ENCODE measurements at places on chromosomes 6 and 20.

DNA sequence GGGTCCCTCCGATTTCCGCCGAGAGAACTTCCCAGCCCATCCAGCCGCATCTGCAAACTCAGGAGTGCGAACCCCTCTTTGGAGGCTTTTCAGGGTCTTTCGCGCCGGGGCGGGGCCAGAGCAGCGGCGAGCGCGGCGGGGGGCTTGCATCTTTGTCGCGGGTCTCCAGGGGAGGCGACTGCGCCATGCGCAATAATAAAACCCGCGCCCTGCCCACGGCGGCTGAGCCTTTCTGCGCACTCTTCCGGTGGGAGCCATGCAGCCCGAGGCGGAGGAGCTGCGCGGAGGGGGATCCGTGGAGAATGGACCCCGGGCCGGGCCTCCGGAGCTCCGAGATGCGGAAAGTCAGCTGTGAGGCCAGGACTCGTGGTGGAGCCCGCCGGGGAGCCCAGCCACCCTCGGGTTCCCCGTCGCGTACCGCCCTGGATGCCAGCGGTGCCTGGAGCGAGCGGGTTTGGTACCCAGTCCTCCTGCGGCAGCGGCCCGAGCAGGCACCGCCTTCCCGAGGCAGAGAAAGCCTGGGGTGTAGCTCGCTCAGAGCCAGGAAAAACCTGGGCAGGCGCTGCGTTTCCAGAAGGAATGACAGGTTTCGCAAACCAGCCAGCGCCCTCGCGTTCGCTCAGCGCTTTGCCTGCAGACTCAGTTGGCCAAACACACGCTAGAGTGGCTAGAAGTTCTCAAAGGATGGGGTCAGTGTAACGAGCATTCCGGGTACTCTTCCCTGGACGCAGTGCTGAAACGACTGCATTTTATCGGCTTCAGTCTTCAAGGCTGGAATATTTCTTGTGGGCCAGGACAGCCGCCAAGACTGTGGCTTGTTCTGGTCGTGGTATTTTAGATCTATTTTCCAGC is 1.2 kb downstream of the AKAP12 start:
- peak; percentile 46 for DNase-seq

- DNase-seq = peak; percentile 18
Measured at GRCh38 chr6:152723398-152723797, 25.7 kb downstream of the MYCT1 start.

GRCh38 chr6:43287717-43288679 is 10.1 kb upstream of the SLC22A7 start:
- no peak for DNase-seq

DNA sequence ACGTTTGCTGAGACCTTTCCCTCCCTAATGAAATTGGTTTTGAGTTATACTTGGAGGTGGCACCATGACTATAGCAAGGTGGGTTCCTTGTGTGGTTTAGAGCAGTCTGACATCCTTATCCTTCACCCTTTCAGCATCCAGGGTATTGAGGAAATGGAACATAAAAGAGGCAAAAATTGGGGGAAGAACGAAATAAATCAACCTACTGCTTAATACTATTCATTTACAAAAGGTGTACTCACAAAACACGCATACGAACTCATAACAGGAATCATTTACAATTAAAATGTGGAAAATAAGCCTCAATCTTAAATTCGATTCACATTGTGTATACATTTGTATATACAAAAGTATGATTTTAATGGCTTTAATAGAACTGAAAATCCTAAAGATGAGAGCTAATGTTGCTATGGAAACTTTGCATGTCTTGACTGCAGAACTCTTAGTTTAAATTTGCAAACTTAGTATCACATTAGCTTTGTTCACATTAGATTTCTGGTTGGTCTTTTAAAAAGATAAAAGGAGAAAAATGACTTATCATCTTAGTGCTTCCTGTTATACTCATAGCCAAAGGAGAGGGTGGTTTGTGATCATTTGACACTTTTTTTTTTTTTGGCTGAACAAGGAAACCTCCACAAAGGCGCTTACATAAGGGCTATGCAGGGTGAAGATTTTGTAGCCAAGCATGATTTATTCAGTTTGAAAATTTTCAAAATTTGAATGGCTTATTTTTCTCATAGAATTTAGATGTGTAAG is 76.1 kb upstream of the ATXN1 start:
- no peak for DNase-seq

- DNase-seq = no peak
Measured at GRCh38 chr6:80003826-80004172, 650 bp upstream of the TTK start.

All from non-pigmented ciliary epithelial cell (primary cell).